A549 treated with CORT108297 at 1 μM for 4 hours (cell line): ENCODE measurements at places on chromosomes 4 and X. TPM values are rescaled to one million over a fixed set of nuclear protein-coding genes. Genes with fewer than 3 reads are reported as not detected.

The ENAM gene
- not detected in 5 replicates for total RNA-seq

The KANTR gene
- 1.2 to 1.5 TPM (median 1.4 TPM) in 5 replicates for total RNA-seq

The SPANXN4 gene
- total RNA-seq: not detected in 5 replicates

The RTL9 gene
- total RNA-seq: 0.05 to 0.08 TPM (median 0.06 TPM) in 5 replicates

The PCSK1N gene
- total RNA-seq: 17.4 to 54.0 TPM (median 47.3 TPM) in 5 replicates

The CABS1 gene
- total RNA-seq: not detected in 5 replicates

The NRK gene
- total RNA-seq: not detected in 5 replicates

The NEUROG2 gene
- not detected in 5 replicates for total RNA-seq

The GSX2 gene
- total RNA-seq: not detected in 5 replicates

The EGFL6 gene
- total RNA-seq: not detected in 5 replicates

The CPZ gene
- total RNA-seq: 0.20 to 0.35 TPM (median 0.24 TPM) in 5 replicates

The SSX2 gene
- total RNA-seq: not detected in 5 replicates

The SEC24D gene
- total RNA-seq: 13.1 to 19.4 TPM (median 16.2 TPM) in 5 replicates

The PPP1R3F gene
- 2.4 to 3.9 TPM (median 3.0 TPM) in 5 replicates for total RNA-seq

The MAGEB17 gene
- total RNA-seq: not detected in 5 replicates

The CENPE gene
- 5.5 to 8.4 TPM (median 7.5 TPM) in 5 replicates for total RNA-seq

The TMEM175 gene
- total RNA-seq: 6.7 to 10.3 TPM (median 9.6 TPM) in 5 replicates

The CCNA2 gene
- total RNA-seq: 38.9 to 49.1 TPM (median 46.3 TPM) in 5 replicates

The ADH4 gene
- 0.07 TPM in 1 of 5 replicates, not detected in the others for total RNA-seq

The CDX4 gene
- total RNA-seq: not detected in 5 replicates

The RBM46 gene
- not detected in 5 replicates for total RNA-seq

The MAGEH1 gene
- 6.9 to 7.5 TPM (median 6.9 TPM) in 5 replicates for total RNA-seq

The TLR8 gene
- not detected in 5 replicates for total RNA-seq

The MAP9 gene
- total RNA-seq: 4.5 to 6.4 TPM (median 6.1 TPM) in 5 replicates

The RNF128 gene
- 0.06 to 0.10 TPM (median 0.09 TPM) in 3 of 5 replicates, not detected in the others for total RNA-seq

The PTCHD1 gene
- not detected in 5 replicates for total RNA-seq

The GCNA gene
- 1.3 to 1.6 TPM (median 1.4 TPM) in 5 replicates for total RNA-seq

The DGKK gene
- not detected in 5 replicates for total RNA-seq

The PNMA5 gene
- total RNA-seq: not detected in 5 replicates

The NBDY gene
- total RNA-seq: 52.1 to 71.0 TPM (median 53.7 TPM) in 5 replicates

The HCFC1 gene
- total RNA-seq: 31.7 to 41.9 TPM (median 40.9 TPM) in 5 replicates
